Neural crest cell (in vitro differentiated cells): ENCODE measurements at places on chromosomes 11 and 22. TPM values are rescaled to one million over a fixed set of nuclear protein-coding genes. Genes with fewer than 3 reads are reported as not detected.
A peak's percentile ranks its signal among the peaks of the same experiment; 100 is the strongest.

Gene CABP4
- total RNA-seq = not detected in 2 replicates

Gene OR5A2
- total RNA-seq = not detected in 2 replicates

DNA sequence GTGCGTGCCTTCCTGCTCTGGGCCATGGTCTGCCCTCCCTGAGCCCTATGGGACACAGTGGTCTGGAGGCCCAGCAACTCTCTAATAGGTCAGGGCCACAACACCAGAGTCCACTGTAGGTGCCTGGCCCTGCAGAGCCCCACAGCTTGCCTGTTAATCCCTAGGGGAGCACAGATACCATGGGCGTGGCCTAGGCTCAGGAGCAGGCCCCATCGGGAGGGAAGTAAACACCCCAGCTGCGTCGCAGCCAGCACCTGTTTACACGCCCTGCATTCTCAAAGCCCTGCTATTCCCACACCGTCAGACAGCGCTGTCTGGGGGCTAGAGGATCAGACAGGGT is 2.5 kb downstream of the KCTD17 start:
- no peak for DNase-seq

DNA sequence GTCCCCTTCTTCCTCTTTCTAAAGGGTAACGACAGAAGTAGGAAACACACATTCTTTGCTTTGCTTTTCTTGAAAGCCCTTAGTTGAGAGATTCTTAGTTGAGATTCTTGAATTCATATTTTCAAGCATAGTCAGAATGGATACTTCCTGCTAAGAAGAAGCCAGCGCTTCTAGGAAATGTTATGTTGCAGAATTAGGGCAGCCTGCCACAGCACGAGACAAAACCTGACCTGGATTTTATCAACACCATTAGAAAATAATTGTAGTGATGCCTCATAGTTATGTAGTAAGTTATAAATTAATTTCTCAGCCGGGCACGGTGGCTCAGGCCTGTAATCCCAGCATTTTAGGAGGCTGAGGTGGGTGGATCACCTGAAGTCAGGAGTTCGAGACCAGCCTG is 37.9 kb upstream of the NUP160 start:
- DNase-seq = no peak

DNA sequence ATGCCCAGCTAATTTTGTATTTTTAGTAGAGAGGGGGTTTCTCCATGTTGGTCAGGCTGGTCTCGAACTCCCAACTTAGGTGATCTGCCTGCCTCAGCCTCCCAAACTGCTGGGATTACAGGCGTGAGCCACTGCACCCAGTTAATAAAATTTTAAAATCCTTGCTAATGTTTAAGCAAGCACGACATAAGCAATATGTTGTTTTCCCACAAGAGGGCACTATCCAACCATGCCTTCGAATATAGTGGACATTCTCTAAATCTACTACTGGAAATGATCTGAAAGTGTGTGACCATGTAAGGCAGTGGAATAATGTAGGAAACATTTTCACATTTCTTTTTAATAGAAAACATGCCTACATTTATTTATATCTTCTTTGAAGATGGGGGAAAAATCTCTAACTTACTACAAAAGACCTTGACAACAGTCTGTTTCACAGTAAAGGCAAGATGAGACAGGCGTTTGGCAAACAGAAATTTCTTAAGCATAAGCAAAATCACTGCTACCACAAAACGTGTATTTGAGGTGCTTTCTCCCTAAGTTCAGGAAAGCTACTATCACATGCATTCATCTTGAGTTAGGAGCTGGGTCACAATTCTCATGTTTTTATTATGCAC is 38.2 kb downstream of the PITPNB start:
- DNase-seq = peak; percentile 35

DNA sequence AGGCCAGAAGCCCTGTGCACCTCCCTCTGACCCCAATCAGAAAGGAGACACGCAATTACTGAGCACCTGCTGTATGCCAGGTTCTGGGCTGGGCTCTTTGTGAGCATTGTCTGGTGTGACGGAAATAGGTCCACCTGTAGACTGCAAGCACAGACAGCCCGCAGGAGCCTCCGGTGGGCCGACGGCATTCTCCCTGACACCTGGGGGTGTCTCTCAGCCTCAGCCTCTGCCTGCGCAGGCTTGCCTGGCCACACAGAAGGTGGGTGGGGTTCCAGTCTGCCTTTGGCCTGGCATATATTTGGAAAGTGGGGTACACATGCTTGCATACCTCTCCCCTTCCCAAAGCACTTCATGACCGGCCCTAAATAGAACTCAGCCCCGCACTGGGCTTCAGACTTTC is 129.3 kb downstream of the BUD13 start:
- no peak for DNase-seq

GRCh38 chr11:128457874-128458273 is 129.5 kb downstream of the ETS1 start:
- no peak for DNase-seq
